Stimulated activated CD4-positive, alpha-beta T cell treated with anti-CD3 and anti-CD28 coated beads, Interleukin-1b, Interleukin-23, amount 100 ng/mL, for 1 hour (primary cell): ENCODE measurements at places on chromosomes 4 and X.

- DNase-seq: no peak
Observed at GRCh38 chr4:5469151-5469775, 239.1 kb downstream of the EVC2 start.

- no peak for DNase-seq
Observed at GRCh38 chr4:80216100-80216761, 18.9 kb downstream of the PRDM8 start.

GRCh38 chrX:46653482-46653881 is 79.9 kb downstream of the CHST7 start:
- DNase-seq: no peak

GRCh38 chrX:17161991-17162390 is 213.0 kb upstream of the NHS start:
- no peak for DNase-seq

GRCh38 chrX:20857746-20858145 is 516.5 kb upstream of the CNKSR2 start:
- no peak for DNase-seq

DNA sequence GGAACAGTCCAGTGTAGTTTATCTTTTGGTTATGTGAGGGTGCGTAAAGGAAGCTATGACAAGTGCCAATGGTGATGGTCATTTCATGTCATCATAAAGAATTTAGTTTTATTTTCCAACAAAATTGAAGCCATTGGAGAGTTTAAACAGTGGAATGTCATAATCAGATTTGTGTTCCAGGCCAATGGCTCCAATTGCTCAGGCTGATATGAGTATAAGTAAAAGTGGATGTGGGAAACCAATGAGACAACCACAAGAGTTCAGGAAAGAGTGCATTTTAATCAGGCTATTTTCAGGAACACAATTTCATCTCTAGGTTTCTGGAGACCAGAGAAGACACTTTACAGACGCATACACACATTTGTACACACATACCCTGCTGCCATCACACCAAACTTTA is 20.7 kb downstream of the SPANXC start:
- no peak for DNase-seq
